ENCODE measurements at places on chromosomes 1 and 21. TPM values are rescaled to one million over a fixed set of nuclear protein-coding genes. Genes with fewer than 3 reads are reported as not detected.

DNA sequence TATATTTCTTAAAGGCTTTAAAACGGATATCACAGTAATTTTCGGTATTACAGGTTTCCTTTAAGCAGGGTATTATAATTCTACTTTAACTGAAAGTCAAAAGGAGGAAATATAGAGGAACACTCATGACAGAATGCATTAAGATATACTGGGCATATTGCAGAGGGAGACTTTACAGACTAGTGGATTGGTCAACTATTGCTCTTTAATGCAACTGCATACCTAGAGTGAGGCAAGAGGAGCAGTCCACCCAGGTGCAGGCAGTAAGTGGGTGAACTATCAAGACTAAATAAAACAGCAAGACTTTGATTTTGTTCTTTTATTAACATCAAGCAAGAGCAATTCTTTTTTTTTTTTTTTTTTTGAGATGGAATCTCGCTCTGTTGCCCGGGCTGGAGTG, 10.5 kb downstream of the SCAF4 start:
- H3K4me1 ChIP-seq: peaks cover 35% of the 10 kb centered on the region
- H3K27me3 ChIP-seq: no peaks in the 10 kb centered on the region
- H3K27ac ChIP-seq: no peak overlapping the region
- no peak overlapping the region for H3K4me3 ChIP-seq
- no peak for DNase-seq
- no peaks in the 10 kb centered on the region for H3K36me3 ChIP-seq

- no peak overlapping the region for H3K27ac ChIP-seq
- H3K4me1 ChIP-seq: no peaks in the 10 kb centered on the region
- no peak for DNase-seq
- H3K27me3 ChIP-seq: peaks cover 25% of the 10 kb centered on the region
- H3K36me3 ChIP-seq: no peaks in the 10 kb centered on the region
- H3K4me3 ChIP-seq: no peak overlapping the region
These were observed 71.8 kb downstream of the DISP3 start for GRCh38 chr1:11550664-11551283.

- H3K27ac ChIP-seq: no peak overlapping the region
- H3K27me3 ChIP-seq: no peaks in the 10 kb centered on the region
These were observed 26.4 kb upstream of the LRRC8D start for GRCh38 chr1:89794406-89794805.

DNA sequence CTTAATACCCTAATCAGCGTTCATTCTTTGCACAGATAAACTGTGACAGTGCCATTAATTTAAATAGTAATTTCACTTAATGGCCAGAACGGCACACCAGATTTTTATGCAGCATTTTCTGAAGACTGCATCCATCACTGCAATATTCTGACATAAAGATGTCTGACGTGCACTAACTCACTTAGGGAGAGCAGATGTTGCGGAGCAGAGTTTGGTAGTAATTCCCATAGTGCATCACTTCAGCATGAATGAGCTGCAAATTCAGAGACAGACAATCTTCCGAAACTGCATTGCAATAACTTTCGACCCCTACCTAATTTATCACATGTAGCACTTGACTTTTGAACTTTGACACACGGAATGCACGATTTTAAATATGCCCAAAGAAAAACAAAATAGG, 225.3 kb downstream of the KCTD3 start:
- no peak for DNase-seq
- no peaks in the 10 kb centered on the region for H3K27me3 ChIP-seq
- no peak overlapping the region for H3K27ac ChIP-seq
- H3K4me3 ChIP-seq: no peak overlapping the region
- no peaks in the 10 kb centered on the region for H3K36me3 ChIP-seq

GRCh38 chr1:28720376-28720775, 16.4 kb upstream of the YTHDF2 start:
- H3K27me3 ChIP-seq: no peaks in the 10 kb centered on the region
- peaks cover 3% of the 10 kb centered on the region for H3K36me3 ChIP-seq
- no peaks in the 10 kb centered on the region for H3K4me1 ChIP-seq
- H3K4me3 ChIP-seq: no peak overlapping the region

DNA sequence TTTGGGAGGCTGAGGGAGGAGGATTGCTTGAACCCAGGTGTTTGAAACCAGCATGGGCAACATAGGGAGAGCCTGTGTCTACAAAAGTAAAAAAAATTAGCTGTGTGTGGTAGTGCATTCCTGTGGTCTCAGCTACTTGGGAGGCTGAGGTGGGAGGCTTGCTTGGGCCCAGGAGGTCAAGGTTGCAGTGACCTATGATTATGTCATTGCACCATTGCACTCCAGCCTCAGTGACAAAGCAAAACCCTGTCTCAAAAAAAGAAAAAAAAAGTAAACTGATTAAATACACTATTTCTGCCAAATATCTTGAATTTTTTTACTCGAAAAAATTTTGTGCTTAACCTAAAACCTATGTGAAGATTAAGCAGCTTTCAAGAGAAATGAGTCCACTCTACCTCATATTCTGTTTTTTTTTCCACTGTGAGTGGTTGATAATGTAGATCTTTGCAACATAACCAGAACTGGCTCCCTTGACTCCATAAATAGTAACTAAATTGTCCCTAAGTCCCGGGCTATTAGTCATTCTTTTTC, 19.4 kb upstream of the ZNF281 start:
- no peak overlapping the region for H3K4me3 ChIP-seq
- H3K27me3 ChIP-seq: no peaks in the 10 kb centered on the region
- H3K27ac ChIP-seq: no peak overlapping the region

- DNase-seq: no peak
- no peak overlapping the region for H3K27ac ChIP-seq
- no peaks in the 10 kb centered on the region for H3K36me3 ChIP-seq
- H3K4me3 ChIP-seq: no peak overlapping the region
These were observed 102.5 kb upstream of the COA6 start for GRCh38 chr1:234270581-234271242.

DNA sequence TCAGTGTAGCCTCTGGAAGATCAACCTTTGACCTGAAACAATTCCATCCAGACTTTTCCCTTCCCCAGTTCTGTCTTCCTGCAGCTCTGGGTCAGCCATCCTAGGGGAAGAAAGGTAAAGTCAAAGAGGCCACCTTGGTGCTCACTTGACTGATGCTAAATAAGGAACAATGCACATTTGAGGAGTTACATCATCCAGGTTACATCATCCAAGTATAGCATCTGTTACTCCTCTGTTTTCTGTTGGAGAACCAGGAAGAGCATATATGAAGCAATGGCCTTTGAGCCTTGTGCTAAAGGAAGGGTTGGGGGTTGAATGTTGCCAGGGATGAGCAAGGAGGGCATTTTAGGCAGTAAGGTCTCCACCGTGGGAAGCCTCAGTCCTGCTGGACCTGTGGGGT, 3.1 kb upstream of the DSCAM start:
- H3K36me3 ChIP-seq: no peaks in the 10 kb centered on the region
- peaks cover 29% of the 10 kb centered on the region for H3K27me3 ChIP-seq
- H3K4me1 ChIP-seq: no peaks in the 10 kb centered on the region
- DNase-seq: no peak
- H3K27ac ChIP-seq: no peak overlapping the region
- H3K4me3 ChIP-seq: no peak overlapping the region

- peaks cover 10% of the 10 kb centered on the region for H3K4me1 ChIP-seq
- no peak for DNase-seq
- no peaks in the 10 kb centered on the region for H3K27me3 ChIP-seq
- H3K36me3 ChIP-seq: no peaks in the 10 kb centered on the region
- H3K4me3 ChIP-seq: no peak overlapping the region
- H3K27ac ChIP-seq: no peak overlapping the region
These were observed 30.2 kb upstream of the DISC1 start for GRCh38 chr1:231596337-231596791.

DNA sequence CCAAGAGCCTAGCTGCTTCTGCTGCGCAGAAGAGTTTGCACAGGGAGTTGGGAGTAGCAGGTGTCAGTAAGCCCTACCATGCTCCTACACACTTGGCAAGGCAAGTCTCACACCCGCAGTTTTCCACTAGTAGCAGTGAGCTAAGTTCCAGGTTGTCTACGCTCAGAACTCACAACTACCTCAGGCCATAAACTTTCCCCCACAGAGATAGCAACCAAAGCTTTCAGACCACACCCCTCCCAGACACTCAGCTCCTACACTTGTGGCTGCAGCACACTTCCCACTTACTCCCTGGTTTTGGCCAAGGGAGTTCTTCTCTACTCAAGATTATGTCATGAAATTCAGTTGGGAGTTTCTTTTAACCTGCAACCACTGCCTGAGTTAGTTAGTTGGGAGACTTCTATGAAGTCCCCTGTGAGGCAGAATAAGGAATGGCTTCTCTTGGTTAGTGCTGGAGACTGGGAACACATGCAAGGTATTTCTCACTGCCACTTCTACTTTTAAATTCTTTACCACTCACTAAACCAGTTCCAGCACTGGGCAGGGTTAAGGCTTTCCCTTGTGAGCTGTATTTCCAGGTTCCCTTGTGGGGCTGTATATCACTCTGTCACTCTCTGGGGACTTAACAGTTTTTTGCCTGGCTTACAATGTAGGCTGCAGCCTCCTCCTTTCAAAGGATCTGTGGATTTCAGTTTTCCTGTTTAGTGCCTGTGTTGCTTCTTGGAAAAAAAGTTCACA, 18.3 kb upstream of the MAB21L3 start:
- H3K27me3 ChIP-seq: no peaks in the 10 kb centered on the region
- H3K4me3 ChIP-seq: no peak overlapping the region
- no peak for DNase-seq

DNA sequence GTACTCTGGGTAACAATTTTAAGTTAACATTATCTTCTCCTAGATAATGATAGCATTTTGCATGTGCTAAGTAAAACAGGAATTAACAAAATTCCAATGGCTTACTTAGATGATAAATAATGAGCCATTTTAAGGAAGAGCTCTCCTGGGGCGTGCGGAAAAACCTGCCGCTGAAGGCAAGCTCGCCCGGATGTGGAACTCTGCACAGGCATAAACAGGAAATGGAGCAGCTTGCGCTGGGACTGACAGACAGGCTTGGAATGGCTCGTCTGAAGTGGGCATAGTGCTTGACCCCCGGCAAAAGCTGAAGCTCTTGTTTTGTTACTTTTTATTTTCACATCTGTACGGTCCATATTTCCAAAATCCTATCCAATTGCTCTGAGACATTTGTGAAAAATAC, 169.2 kb downstream of the ZNF281 start:
- no peaks in the 10 kb centered on the region for H3K36me3 ChIP-seq
- H3K4me3 ChIP-seq: no peak overlapping the region
- peaks cover 10% of the 10 kb centered on the region for H3K4me1 ChIP-seq
- H3K27me3 ChIP-seq: no peaks in the 10 kb centered on the region
- H3K27ac ChIP-seq: no peak overlapping the region

DNA sequence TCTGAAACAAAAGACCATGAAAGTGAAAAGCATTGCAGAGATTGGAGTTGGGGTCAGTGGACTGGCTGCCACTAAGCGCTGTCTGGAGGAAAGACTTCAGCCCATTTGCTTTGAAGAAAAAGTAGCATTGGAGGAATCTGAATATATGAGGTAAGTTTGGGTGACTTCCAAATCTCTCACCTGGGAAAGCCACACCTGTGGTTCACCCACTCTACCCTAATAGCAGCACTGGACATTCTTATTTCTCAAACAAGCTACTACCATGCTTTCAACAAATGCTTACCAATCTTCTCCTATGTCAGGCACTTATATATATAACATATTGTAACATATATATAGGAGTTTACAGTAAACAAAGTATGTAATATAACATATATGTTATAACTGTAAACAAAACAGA, 76.0 kb upstream of the POGK start:
- no peak overlapping the region for H3K4me3 ChIP-seq
- H3K36me3 ChIP-seq: no peaks in the 10 kb centered on the region
- H3K27ac ChIP-seq: no peak overlapping the region
- DNase-seq: no peak

DNA sequence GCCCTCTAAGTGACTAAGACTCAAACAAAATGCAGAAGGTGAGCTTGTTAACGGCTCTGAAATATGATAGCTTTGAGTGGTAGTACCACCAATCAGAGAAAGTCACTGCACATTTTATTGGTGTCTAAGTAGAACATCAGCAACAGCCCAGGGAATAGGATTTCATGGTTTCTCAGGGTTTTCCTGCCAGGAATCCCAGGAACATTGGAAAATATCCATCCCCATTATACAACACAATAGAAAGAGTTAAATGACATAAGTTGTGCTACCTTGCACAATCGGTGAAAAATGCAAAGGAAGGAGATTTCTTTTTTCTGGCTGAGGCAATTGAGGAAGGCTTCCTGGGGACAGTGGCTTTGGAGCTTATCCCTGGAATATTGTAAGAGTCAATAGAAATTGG, 283.1 kb downstream of the HLX start:
- no peak overlapping the region for H3K27ac ChIP-seq
- DNase-seq: no peak
- no peak overlapping the region for H3K4me3 ChIP-seq
- H3K36me3 ChIP-seq: no peaks in the 10 kb centered on the region
- H3K27me3 ChIP-seq: no peaks in the 10 kb centered on the region

DNA sequence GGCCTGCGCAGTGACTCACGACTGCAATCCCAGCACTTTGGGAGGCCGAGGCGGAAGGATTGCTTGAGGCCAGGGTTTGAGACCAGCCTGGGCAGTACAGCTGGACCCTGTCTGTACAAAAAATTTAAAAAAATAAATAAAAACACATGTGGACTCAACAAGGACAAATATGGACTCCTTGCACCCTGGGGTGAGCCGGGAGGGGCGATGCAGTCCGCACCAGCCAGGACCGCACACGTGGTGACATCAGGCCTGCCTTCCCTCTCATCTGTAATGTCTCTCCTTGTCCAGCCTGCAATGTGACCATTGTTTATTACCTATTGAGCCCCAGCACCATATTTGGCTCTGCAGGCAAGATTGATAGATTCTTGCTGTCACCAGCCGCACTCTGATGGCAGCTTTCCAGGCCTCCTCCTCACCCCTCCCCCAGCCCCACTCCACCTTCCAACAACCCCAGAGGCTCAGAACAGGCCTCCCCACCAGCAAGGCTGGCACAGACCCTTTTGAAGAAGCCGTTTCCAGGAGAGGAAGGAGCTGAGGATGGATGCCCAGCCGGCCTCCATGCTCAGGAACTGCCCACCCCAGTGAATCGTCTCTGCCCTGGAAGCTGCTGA, 55.2 kb downstream of the IRF2BP2 start:
- no peak overlapping the region for H3K4me3 ChIP-seq
- H3K4me1 ChIP-seq: no peaks in the 10 kb centered on the region
- no peaks in the 10 kb centered on the region for H3K27me3 ChIP-seq
- no peaks in the 10 kb centered on the region for H3K36me3 ChIP-seq
- DNase-seq: no peak

DNA sequence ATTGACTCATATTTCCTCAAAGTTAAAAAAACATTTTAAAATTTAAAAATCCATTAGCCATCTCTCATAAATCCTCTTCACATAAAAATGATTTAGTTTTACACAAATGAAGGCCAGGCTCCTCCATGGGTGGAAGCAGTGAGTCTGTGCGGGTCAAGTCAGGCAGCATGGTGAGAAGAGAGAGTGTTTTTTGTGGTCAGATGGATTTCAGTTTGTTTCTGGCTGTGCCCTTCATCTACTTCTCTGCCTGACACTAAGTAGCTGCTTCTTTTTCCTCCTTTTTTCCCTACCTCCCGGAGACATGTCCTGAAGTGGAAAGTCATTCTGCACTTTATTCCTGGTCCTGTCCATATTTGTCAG, 10.3 kb downstream of the PLA2G4A start:
- no peak overlapping the region for H3K27ac ChIP-seq
- H3K4me3 ChIP-seq: no peak overlapping the region
- no peaks in the 10 kb centered on the region for H3K27me3 ChIP-seq
- no peak for DNase-seq

ZNF593 gene
- 18.0 TPM for total RNA-seq

PSMD4 gene
- total RNA-seq: 106 TPM

SPAG17 gene
- total RNA-seq: 9.9 TPM

SH2D2A gene
- 3.5 TPM for total RNA-seq

LCE1D gene
- not detected for total RNA-seq

FAM131C gene
- not detected for total RNA-seq

IGSF8 gene
- total RNA-seq: 35.9 TPM

MR1 gene
- 61.4 TPM for total RNA-seq

LRRC3 gene
- total RNA-seq: 4.0 TPM
